Pancreas (tissue), 10 donors: ENCODE measurements at places on chromosomes 5 and 9.

- DNase-seq, result no peak
These were observed 132.9 kb downstream of the RXRA start for GRCh38 chr9:134459164-134459563.

DNA sequence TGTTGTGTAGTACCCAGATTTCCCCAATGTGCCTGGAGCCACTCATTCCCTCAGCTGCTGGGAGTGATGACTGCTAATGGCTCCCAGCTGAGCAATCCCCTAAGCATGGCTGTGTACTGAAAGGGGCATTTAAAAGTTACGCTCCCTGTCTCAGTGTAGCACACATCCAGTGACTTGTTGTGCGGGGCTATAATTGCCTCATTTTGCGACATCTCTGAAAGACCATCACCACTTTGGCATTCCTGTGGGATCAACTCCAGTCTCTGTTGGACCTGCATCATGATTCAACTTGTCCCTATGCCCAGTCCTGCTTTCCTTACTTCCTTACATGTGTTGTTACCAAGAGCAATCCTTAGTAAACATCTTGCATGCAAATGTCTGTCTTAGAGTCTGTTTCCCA is 201.2 kb upstream of the MPDZ start:
- DNase-seq, result no peak

- DNase-seq, result no peak
These were observed 346.3 kb downstream of the TMEM167A start for GRCh38 chr5:82730913-82731312.

DNA sequence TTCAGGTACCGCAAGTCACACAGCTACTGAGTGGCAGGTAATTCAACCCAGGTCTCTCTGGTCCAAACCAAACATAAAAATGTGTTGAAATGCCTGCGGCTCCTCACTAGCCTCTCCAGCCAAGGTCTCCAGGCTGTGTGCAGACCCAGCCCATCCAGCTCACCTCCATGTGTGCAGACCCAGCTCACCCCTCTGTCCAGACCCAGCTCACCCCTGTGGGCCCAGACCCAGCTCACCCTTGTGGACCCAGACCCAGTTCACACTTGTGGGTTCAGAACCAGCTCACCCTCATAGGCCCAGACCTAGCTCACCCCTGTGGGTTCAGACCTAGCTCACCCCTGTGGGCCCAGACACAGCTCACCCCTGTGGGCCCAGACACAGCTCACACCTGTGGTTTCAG is 188.0 kb upstream of the ADCY2 start:
- peak; percentile 28 for DNase-seq

DNA sequence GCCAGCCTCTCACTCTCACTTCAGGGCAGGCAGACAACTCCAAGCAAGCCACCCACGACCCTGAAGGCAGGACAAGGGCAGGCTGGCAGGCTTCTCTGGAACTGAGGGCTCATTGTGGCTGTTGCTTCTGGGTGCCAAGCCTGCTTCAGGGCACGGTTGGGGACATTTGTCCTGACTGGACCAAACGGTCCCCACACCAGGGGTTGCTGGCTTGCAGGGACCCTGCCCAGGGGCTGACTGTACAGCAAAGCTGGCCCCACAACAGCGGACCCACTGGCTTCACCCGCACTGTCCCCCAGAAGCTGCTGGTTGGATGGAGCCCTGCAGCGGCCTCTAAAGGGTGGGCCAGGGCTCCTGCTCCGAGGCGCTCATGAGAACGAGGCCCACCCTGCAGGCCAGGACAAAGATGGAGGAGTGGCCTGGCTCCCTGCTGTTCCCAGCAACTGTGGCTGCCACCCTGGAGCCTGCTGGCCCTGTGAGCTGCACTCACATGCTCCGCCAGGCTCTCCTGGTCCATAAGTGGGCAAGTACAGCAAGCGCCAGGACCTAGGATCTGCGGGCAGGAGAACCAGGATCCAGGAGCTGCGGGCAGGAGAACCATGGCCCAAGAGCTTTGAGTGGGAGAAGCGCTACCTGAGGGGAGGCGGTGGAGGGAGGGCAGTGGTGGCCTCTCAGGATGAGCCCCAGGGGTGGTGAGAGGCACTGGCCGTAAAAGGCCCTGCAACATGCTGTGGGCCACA is 34.4 kb upstream of the NSMF start:
- DNase-seq, result peak; percentile 57

DNA sequence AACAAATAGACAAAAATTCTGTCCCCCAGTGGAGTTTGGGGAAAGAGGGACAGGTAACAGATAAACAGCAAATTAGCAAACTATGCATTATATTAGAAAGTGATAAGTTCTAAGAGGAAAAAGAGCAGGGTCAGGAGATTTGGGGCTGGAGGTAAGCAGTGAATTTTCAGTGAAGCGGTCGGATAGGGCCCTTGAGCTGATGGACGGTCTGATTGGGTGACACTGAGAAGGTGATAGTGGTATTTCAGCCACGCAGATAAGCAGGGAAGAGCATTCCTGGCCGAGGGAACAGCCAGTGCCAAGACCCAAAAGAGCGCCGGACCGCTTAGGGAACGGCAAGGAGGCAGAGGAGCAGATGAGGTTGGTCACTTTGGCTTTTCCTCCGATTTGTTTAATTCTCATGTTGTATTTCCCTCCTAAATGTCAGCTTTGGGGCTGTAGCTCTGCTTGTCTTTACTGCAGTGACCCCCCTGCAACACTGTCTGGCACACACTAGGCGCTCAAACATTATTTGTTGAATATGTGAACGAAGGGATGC is 1.1 kb upstream of the PTPN3 start:
- no peak for DNase-seq

GRCh38 chr9:27539479-27540441 is 10.1 kb upstream of the MOB3B start:
- DNase-seq, result peak; percentile 14

DNA sequence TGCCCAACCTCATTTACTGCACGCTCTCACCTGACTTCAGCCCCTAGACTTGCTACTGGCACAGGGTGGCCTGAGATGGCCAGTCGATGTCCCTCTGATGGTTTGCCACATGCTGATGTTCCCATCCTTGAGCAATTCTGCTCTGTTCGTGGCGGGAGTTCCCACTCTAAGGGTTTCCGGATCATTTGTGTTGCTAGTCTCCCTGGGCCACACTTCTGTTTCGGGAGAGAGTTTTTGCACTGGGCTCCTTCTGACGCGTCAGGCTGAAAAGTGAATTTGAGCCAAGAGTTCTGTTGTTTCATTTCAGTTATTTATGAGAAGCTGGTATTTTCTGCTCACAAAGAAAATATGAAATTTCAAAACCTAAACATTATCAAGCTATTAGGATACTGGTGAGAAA is 597.7 kb downstream of the BNC2 start:
- DNase-seq, result no peak

GRCh38 chr5:20537911-20538703 is 550.1 kb upstream of the CDH18 start:
- no peak for DNase-seq

- no peak for DNase-seq
These were observed 77.7 kb upstream of the FAM169A start for GRCh38 chr5:74943905-74944304.

- no peak for DNase-seq
These were observed 950.4 kb downstream of the EFNA5 start for GRCh38 chr5:106720367-106720766.

DNA sequence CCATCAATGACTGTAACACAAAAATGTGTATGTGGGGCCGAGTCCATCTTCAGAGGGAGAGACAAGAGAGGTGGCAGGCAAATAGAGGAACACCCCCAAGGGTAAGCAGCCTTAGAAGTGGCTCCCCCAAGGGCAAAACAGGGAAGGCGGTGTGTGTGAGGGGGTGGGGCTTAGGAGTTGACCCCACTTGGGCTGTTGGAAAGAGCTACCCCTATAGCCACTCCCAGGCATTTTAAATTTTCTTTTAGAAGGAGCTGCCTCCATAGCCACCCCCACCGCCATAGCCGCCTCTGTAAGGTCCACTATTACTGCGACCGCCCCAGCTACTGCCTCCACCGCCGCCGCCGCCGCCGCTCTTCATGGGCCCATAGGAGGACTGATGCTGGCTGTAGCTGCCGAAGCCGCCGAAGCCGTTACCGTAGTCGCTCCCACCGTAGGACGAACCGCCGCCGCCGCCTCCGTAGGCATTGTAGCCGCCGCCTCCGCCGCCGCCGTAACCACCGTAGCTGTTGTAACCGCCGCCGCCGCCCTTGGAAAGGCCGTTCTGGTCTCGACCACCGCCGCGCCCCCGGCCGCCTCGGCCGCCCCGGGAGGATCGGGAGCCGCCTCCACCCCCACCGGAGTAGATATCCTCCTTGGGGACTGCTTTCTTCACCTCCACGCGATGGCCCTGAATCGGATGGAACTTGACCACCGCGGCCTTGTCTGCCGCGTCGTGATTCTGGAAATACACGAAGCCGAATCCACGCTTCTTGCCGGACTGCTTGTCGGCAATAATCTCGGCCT is 1.1 kb downstream of the HNRNPA0 start:
- DNase-seq, result peak; percentile 47

GRCh38 chr5:158840193-158840592 is 259.5 kb downstream of the EBF1 start:
- no peak for DNase-seq

DNA sequence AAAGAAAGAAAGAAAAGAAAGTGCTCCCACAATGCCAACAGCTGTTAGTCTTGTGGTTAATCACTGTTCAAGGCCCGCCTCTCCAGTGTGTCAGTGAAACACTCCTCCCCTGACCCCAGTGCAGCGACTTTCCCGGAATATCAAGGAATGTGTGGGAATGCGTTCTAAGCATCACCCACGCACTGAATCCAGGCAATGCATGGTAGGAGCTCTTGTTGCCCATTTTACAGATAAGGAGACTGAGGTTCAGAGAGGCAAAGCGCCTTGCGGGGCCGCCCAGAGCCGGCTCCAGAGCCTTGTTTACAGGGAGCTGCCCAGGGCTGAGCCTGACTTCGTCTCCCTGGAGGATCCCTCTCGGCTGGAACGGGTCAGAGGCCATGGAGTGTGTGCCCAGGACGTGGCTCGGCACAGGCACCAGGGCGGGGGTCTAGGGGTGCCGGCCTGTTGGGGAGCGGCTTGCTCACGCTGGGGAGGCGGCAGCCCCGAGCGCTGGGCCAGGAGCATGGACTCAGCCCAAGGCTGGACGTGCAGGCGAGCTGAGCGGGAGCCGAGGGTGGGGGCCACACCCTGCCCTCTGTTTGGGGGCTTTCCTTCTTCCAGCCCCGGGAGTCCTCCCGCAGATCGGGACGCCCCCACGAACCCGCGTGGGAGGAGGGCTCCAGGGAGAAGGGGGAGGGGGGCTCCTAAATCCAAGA is 823 bp downstream of the ST6GALNAC6 start:
- peak; percentile 69 for DNase-seq

- no peak for DNase-seq
These were observed 6.2 kb upstream of the ARHGEF28 start for GRCh38 chr5:73619606-73620333.

- peak; percentile 58 for DNase-seq
These were observed 7.6 kb downstream of the SHROOM1 start for GRCh38 chr5:132822650-132823480.

DNA sequence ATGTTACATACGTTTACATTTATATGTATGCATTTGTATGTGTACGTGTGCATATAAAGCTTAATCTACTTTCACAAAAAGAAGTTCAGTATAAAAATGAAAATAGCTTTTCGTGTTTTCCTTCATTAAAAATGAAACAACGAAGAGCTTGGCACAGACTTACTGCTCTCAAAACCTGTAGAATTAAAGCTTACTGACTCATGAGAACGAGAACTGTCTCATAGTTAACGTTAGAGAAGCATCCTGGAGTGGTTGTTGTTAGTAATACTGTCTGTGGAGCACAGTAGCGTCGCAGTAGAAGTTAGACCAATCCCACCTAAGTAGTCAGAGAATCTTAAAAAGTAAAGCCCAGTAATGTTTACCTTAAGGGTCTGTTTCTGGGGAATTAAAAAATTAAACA is 1.3 kb downstream of the MAT2B start:
- DNase-seq, result no peak

DNA sequence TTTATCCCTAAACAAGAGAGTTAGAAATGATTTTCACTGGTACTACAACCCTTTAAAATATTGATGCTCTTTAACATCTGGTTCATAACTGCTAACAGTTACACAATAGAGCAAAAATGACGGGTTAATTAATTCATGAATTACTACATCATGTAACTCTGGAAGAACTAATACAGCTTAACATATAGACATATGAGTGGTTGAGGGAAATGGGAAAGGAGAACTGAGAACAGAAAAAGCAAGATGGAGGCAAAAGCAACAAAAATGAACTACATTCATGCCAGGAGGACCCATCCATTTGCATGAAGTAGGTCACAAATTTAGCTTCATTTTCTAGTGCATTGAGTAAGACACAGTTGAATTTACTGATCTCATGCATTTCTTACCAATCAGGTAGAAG is 61.8 kb downstream of the C9 start:
- no peak for DNase-seq

DNA sequence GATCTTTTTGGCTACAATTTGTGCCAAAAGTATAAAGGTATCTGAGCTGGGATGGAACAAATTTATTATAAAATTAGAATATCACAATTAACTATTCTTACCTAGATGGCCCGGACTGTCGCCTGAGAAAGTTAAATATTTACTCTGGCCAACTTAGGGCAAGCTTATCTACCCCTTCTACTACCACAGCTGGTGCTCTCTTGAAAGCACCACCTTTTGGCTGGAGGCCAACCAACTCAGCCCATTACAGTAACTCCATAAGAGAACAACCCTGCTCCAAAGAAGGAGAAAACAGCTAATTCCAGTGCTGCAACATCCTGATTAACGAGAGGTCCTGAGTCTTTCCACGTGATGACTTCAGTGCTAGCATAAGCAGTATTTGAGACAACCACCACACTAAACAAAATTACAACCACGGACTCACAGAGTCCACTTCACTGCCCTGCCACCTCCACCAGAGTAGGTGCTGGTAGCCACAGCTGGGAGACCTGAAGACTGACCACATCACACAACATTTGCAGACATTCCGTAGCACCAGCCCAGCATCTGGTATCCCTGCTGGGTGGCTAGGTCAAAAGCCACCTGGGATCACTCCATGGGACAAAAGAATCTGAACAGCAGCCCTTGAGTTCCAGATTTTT is 43.2 kb downstream of the RGMB start:
- DNase-seq, result peak; percentile 84

GRCh38 chr5:180718810-180719453 is 20.9 kb downstream of the OR2Y1 start:
- DNase-seq, result no peak

- DNase-seq, result no peak
These were observed 75.2 kb upstream of the GALNT10 start for GRCh38 chr5:154115291-154115690.

- no peak for DNase-seq
These were observed 1.1 kb upstream of the S1PR3 start for GRCh38 chr9:88990041-88990728.

- DNase-seq, result peak; percentile 85
These were observed 53.4 kb downstream of the TENT4A start for GRCh38 chr5:6766604-6767093.

- DNase-seq, result no peak
These were observed 84.8 kb downstream of the SLC25A46 start for GRCh38 chr5:110823571-110823970.

- no peak for DNase-seq
These were observed 97.1 kb upstream of the MVB12B start for GRCh38 chr9:126229501-126229900.

GRCh38 chr9:137919649-137920141 is 42.1 kb downstream of the CACNA1B start:
- no peak for DNase-seq

- DNase-seq, result no peak
These were observed 28.2 kb upstream of the NCS1 start for GRCh38 chr9:130143958-130144366.

GRCh38 chr9:108053555-108054061 is 564.0 kb upstream of the KLF4 start:
- peak; percentile 77 for DNase-seq

- peak; percentile 20 for DNase-seq
These were observed 563 bp upstream of the FGF10 start for GRCh38 chr5:44389823-44390143.

GRCh38 chr5:89417990-89418389 is 535.0 kb upstream of the MEF2C start:
- DNase-seq, result no peak
